ENCODE measurements at places on chromosomes 6 and 20. TPM values are rescaled to one million over a fixed set of nuclear protein-coding genes. Genes with fewer than 3 reads are reported as not detected.

Gene GABRR2
- total RNA-seq = not detected

Gene MDFI
- total RNA-seq = 7.0 TPM

Gene CLPSL2
- total RNA-seq = not detected

Gene DEFB129
- not detected for total RNA-seq

Gene IL17A
- not detected for total RNA-seq

Gene TSBP1
- not detected for total RNA-seq

Gene MICB
- 22.4 TPM for total RNA-seq

Gene SLC17A1
- not detected for total RNA-seq

Gene AKAP12
- 43.4 TPM for total RNA-seq

Gene NEU1
- total RNA-seq = 53.8 TPM
